ENCODE measurements at places on chromosomes 5 and 9. TPM values are rescaled to one million over a fixed set of nuclear protein-coding genes. Genes with fewer than 3 reads are reported as not detected.

DNA sequence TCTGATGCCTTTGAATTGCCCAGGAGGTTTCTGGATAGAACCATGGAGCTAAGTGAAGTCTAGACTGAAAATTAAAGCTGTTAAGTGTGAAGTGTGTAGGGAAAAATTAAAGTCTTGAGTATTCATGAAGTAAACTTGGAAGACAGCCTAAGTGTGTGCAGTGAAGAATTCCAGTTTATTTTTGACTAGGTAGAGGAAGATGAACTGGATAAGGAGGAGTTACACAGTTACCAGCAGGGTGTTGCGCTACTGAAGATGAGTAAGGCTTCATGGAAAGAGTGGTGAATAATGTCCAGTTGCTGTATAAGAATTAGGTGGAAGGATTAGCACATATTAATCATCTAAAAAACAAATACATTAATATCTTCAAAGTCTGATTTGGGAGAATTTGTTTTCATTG lies 5.7 kb upstream of the CHD1 start:
- peak; percentile 9 for DNase-seq

DNA sequence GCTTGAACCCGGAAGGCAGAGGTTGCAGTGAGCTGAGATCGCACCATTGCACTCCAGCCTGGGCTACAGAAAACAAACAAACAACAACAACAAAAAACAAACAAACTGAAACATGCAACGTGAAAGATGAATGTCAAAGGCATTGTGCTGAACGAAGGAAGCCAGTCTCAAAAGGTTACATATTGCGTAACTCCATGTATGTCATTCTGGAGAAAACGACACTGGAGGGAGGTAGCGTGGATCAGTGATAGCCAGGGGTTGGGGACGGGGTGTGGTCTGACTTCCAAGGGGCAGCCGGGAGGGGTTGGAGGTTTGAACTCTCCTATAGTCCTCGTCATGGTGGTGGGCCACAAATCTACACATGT lies 12.1 kb upstream of the WDR5 start:
- no peak for DNase-seq

DNA sequence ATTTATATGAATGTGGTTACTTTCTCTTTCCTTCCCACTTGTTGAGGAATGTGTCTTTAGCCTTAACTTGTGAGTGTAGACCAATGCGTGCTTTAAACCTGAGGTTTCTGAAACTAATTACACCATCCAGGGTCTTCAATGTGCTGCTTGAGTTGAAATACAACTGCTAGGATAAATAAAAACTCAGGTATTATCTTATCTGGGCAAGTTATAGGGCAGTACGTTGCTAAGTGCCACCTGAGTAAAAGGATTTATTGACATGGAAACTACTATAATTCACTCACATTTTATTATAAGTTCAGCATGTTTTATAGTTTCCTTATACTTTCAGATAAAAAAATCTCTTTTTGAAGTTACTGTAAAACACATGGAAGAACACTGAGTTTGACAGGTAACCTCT lies 1136.8 kb upstream of the NUDT12 start:
- DNase-seq: no peak

Gene FAM151B
- total RNA-seq: 6.8 TPM

Gene SNCAIP
- 0.57 TPM for total RNA-seq

All from fibroblast of the aortic adventitia (primary cell).